ENCODE measurements at places on chromosomes 3 and 15.
A peak's percentile ranks its signal among the peaks of the same experiment; 100 is the strongest.

GRCh38 chr15:61929452-61929851, 130.8 kb downstream of the VPS13C start:
- no peak for DNase-seq

- peak; percentile 4 for DNase-seq
Observed at GRCh38 chr3:133227813-133228212, 172.0 kb upstream of the BFSP2 start.

GRCh38 chr15:59904450-59905135, 99.5 kb upstream of the FOXB1 start:
- DNase-seq: no peak

DNA sequence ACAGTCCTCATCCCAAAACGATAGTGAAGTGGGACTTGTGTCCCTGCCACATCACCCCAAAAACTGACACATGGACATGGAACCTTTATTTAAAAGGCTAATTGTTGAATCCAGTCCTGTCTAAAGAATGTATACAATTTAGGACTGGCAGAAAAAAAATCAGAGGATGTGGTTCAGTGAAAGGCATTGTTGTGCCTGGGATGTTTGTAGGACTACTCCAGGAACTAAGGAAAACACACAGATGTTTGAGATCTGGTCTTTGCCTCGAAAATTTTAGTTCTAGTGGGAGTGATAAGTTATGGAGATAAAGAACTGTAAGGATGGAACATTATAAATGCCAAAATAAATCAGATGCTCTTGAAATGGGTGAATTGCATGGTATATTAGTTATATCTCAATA, 27.2 kb downstream of the VGLL4 start:
- peak; percentile 44 for DNase-seq

DNA sequence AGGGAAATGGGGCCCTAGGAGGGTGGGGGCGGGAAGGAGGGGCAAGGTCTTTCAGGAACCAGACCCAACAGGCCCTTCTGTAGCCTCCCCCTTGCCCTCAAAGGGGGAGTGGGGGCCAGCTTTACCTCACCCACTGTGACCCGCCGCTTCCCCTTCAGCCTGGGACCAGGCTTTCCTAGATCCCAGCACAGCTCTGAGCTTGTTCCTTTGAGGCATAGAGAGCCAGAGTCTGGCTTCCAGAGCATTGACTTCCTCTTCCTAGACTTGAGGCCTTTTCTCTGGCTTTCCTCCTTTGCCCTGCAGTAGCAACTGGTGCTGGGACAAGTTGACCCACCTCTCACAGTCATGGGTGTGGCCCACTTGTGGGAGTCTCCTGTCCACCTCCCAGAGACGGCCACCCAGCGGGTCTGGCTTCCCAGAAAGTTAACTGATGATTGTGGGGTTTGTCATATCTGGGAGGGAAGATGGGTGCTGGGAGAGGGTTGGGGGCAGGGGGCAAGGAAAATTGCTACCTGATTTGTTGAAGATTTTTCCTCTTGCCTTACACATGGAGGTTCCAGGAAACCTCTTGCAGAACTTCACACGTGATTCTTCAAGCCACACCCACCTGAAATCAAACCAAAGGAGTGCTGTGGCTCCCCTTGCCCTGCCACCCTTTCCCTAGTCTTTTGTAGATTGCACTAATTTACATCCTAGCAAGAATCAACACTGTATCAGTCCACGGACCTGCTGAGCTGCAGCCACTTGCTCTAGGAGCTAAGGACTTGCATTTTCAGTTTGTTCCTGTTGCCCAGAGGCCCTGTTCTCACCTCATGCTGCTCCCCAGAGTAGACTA, 4.1 kb upstream of the CHST14 start:
- DNase-seq: no peak

GRCh38 chr15:26974120-26974780, 3.3 kb downstream of the GABRG3 start:
- peak; percentile 25 for DNase-seq

GRCh38 chr3:155364492-155364891, 71.0 kb upstream of the STRIT1 start:
- DNase-seq: no peak

GRCh38 chr3:22106213-22106896, 355.3 kb upstream of the ZNF385D start:
- DNase-seq: no peak

GRCh38 chr3:10516544-10517452, 11.4 kb upstream of the ATP2B2 start:
- DNase-seq: no peak

GRCh38 chr3:5466717-5467116, 279.2 kb downstream of the EDEM1 start:
- no peak for DNase-seq

DNA sequence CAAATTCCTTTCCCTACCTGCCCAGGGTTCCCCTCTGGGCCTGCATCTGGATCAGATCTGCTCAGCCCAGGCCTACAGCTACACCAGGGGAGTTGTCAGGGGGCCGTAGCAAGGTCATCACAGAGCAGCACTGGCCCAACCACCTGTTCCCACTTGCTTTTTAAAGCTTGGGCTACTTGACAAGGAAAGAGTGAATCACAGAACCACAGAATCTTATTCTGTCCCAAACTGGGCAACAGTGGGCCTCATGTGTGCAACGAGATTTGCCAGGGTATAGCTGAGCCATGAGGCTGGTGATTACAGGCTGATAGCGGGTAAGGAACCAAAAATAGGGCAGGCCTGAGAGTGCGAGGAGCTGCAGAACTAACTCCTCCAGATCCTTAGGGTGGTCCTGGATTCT, 66.7 kb downstream of the MYLK start:
- DNase-seq: no peak
